ENCODE measurements at places on chromosomes 13 and 19. TPM values are rescaled to one million over a fixed set of nuclear protein-coding genes. Genes with fewer than 3 reads are reported as not detected.
A peak's percentile ranks its signal among the peaks of the same experiment; 100 is the strongest.

Gene CEACAM3
- polyA plus RNA-seq: 0.14 TPM

Gene IGLON5
- not detected for polyA plus RNA-seq

Gene CERS4
- polyA plus RNA-seq: 104 TPM

Gene PGLYRP1
- polyA plus RNA-seq: not detected

Gene ERCC1
- 66.0 TPM for polyA plus RNA-seq

Gene ZGLP1
- 8.0 TPM for polyA plus RNA-seq

Gene VSTM1
- polyA plus RNA-seq: 0.58 TPM

Gene RASGRP4
- 0.98 TPM for polyA plus RNA-seq

Gene YJU2
- 60.8 TPM for polyA plus RNA-seq

Gene F2RL3
- 0.19 TPM for polyA plus RNA-seq

DNA sequence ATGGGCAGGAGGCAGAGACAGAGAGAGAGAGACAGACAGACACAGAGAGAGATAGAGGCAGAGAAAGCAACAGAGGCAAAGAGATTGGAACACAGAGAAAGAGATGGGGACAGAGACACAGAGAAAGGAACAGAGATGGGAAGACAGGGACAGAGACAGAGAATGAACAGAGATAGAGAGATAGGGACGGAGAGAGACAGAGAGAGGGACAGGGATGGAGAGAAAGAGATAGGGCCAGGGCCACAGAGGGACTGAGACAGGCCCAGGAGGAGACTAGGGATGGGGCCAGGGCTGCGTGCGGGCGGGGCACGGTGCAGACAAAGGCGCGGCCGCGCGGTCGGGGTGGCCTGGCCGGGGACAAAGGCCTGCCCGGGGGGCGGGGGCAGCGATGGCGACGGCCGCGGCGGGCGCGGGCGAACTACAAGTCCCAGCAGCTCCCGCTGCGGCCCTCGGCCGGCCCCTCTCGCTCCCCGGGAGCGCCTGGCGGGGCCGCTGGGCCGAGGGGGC lies at the start of gene ZNF358:
Gene ZNF358 (plus strand): TSS at position 459 of the 507 bp plus-strand sequence. CDS start 3,140 bp downstream, outside the sequence.
- DNase-seq: peak; percentile 63

DNA sequence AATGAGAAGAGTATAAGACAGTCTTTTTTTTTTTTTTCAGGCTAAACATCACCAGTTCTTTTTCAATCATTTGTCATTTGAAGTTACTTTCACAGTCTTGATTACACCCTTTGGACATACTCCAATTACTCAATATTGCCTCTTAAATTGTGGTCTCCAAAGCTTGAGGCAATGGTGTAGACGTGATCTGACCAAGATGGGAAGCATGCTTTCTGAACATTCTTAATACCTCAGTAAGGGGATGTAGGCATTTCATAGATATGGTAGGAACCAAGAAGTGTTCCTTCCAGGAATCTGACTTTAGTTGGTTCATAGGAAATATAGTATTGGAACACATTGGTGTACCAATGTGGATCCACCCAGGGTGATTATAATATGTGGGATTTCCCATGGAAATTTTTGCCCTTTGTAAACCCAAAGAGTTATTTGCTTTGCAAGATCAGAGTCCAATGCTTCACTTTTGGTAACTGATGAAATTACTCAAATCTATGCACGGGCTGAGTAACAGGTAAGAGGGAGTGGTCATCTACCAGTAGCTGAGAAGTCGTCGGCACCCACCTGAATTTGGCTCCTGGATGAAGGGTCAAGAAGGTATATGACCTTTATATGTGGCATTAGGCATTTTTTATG lies 62.2 kb downstream of the ERCC5 start:
- DNase-seq: no peak

- no peak for DNase-seq
Observed at GRCh38 chr13:40345654-40346372, 320.6 kb downstream of the FOXO1 start.

GRCh38 chr13:32728327-32728726 lies 142.1 kb downstream of the PDS5B start:
- no peak for DNase-seq

- DNase-seq: no peak
Observed at GRCh38 chr13:30178976-30179375, 128.4 kb downstream of the KATNAL1 start.

GRCh38 chr13:88107570-88107969 lies 436.4 kb downstream of the SLITRK5 start:
- DNase-seq: no peak

DNA sequence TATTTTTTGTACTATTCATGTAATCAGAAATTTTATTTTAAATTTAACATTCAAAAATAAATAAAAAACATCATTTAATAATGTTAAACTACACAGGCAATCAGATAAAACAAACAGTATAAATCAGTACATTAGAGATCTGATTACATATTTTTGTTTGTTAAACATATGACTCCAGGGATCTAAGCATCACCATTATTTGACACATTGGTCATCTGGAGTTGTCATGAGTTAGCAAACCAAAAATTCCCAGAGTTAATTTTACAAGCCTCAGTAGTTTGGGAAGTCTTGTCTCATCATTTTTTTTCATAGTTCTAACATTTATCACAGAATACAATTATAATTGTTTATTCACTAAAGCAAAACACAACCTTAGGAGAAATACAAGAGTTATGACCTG lies 770.8 kb upstream of the SLITRK6 start:
- DNase-seq: no peak

- no peak for DNase-seq
Observed at GRCh38 chr13:99565478-99566124, 64.3 kb downstream of the TM9SF2 start.

GRCh38 chr19:16073988-16074387 lies 2.3 kb upstream of the TPM4 start:
- peak; percentile 44 for DNase-seq

DNA sequence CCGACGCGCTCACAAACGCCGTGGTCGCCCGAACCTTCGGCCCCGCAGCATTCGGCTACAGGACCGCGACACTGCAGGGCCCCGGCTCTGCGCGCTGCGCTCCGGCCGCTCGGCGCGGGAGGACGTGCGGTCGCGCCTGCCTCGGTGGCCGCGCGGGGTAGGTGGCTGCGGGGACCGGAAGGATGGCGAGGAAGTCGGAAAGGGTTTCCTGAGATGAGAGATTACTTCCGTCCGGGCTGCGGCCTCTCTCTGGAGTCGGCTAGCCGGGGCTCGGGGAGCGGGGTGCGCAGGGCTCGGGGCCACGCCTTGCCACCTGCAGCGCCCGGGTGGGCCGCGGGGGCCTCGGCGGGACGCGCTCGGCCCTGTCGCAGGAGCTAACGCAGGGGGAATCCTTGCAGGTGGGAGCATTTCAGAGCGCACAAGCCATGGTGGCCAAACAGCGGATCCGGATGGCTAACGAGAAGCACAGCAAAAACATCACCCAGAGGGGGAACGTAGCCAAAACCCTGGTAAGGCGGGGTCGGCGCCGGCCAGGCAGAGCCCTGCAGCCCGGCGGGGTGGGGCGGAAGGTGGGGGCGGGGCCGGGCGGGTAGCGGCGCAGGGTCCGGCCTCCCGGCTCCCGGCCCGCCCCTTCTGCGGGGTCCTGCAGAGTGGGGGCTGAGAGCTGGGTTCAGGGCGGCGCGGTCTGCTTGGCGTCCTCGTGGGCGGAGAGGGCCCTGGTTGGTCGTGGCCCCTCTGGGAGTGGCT lies at the start of gene SERP2:
Gene SERP2 (plus strand): TSS at position 224 of the 747 bp plus-strand sequence. CDS start 202 bp downstream, at position 426.
- DNase-seq: peak; percentile 12

GRCh38 chr13:26561651-26562511 lies 4.4 kb downstream of the WASF3 start:
- no peak for DNase-seq

GRCh38 chr13:45073809-45074208 lies 46.5 kb upstream of the GTF2F2 start:
- no peak for DNase-seq

DNA sequence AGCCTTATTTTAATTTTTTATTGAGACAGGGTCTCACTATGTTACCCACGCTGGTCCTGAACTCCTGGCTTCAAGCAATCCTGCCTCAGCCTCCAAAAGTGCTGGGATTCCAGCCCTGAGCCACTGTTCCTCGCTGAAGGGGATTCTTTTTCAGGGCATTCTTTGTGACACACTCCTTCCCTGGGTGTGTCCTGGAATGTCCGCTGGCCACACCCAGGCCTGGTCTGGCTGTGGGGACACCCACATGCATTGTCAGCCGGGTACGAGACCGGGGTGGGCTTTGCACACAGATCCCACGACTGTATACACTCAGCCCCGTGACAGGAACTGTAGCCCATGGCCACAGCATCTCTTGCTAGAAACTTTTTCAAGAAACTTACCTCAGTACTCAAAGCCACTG lies 34.4 kb upstream of the GATAD2A start:
- DNase-seq: no peak

GRCh38 chr13:40383132-40383531 lies 283.3 kb downstream of the FOXO1 start:
- DNase-seq: no peak

DNA sequence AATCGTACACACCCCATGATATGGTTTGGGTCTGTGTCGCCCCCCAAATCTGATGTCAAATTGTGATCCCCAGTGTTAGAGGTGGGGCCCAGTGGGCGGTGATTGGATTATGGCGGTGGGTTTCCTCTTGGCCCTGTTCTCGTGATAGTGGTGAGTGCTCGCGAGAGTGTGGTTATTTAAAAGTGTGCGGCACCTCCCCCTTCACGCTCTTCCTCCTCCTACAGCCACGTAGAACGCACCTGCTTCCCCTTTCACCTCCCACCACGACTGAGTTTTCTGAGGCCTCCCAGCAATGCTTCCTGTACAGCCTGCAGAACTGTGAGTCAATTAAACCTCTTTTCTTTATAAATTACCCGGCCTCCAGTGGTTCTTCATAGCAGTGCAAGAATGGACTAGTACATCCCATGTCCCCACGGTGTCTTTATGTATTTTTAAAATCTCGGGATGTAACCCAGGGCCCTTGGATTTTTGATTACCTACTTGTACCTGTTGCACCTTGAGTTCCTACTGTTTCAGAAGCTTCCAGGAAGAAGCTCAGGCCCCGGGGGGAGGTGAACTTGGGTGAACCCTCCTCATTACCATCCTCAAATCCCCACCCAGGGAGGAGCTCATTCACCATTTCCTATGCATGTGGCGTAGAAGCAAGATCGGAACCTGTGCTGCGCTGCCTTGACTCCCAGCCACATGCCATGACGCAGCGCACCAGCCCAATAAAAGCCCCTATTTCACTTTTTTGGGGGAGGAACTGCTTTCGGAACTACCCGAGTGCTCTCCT lies 52.4 kb downstream of the TEX29 start:
- no peak for DNase-seq

- peak; percentile 36 for DNase-seq
Observed at GRCh38 chr13:27928805-27929753, 9.3 kb downstream of the PDX1 start.

- DNase-seq: no peak
Observed at GRCh38 chr13:54758795-54759194, 1730.2 kb downstream of the OLFM4 start.

- DNase-seq: peak; percentile 89
Observed at GRCh38 chr19:45451131-45451849, 16.5 kb upstream of the FOSB start.

DNA sequence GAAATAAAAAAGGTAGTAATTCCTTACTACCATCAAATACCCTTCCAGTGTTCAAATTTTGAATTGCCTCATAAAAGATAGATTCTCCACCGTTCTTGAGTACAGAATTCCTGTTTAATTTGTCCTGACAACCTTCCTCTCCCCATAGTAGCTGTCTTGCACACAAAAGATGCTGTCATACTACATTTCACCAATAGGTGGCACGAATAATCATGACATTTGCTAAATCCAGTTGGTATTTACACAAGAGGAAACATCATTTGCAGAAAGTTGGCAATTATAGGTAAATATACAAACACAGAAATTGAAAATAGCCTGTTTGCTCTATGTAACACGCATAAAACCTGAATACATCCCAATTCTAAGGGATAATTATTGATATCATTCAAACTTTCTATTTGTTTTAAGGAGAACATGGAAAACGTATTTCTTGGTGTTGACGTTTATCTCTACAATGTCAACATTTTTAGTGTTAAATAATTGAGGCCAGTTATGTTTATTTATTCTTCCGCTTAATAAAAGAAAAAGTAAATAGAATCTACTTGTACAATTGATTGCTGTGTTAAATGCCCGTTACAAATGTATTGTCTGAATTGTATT lies 58.3 kb upstream of the CLDN10 start:
- DNase-seq: peak; percentile 45

GRCh38 chr19:11586331-11586730 lies 8.9 kb upstream of the ACP5 start:
- no peak for DNase-seq

DNA sequence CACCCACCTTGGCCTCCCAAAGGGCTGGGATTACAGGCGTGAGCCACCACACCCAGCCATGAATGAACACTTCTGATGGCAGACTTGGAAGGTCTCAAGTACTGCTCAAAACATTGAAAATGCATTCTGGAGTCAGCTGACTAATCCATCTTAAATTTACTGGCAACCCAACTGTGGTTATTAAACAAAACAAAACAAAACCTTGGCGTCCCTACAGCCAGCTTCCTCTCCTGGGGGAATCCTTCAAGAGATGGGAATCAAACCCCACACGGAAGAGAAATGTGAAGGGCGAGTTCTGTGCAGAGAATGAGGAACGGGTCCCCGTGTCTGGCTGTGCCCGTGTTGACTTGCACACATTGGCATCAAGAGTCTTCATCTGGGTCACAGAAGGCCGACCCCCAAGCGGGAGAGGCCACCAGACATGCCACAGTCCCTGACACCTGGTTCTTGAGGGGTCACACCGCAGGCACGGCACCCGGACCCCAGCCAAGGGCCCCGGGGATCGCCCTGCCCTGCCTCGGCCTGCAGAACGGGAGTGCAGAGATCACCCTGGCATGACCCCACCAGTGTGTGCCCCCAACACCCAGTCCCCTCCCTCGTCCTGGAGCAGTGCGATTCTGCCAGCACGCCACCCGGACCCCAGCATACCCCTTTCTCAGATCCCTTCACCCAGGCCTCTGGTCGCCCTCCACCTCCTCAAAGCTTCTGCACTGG lies 3.2 kb downstream of the MAP2K2 start:
- no peak for DNase-seq

- DNase-seq: no peak
Observed at GRCh38 chr13:47226516-47226915, 329.7 kb upstream of the HTR2A start.

DNA sequence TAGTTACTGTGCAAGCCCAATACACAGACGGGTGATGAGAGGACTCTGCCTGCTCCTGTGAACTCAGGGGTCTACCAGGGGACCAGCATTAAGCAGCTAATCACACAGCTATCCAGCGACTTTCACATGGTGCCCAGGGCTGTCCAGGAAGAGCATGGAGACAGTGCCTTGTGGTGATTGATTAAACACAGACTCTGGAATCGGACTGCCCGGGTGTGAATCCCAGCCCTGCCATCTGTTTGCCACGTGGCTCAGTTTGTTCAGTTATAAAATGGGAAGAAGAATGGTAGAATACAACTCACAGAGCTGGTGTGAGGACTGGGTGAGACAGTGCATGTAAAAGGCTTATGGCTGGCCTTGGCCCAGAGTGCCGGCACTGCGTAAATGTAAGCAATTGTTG lies 42.1 kb upstream of the NPAS1 start:
- DNase-seq: no peak

GRCh38 chr13:25494698-25495411 lies 123.1 kb downstream of the ATP8A2 start:
- DNase-seq: no peak
